ENCODE measurements at places on chromosomes 1 and 21.

GRCh38 chr1:62457955-62458354, 21.1 kb downstream of the USP1 start:
- no peak for DNase-seq

GRCh38 chr1:17845583-17845982, 90.5 kb downstream of the ACTL8 start:
- DNase-seq = no peak

- no peak for DNase-seq
These were observed 100.2 kb downstream of the SSBP3 start for GRCh38 chr1:54305906-54306514.

DNA sequence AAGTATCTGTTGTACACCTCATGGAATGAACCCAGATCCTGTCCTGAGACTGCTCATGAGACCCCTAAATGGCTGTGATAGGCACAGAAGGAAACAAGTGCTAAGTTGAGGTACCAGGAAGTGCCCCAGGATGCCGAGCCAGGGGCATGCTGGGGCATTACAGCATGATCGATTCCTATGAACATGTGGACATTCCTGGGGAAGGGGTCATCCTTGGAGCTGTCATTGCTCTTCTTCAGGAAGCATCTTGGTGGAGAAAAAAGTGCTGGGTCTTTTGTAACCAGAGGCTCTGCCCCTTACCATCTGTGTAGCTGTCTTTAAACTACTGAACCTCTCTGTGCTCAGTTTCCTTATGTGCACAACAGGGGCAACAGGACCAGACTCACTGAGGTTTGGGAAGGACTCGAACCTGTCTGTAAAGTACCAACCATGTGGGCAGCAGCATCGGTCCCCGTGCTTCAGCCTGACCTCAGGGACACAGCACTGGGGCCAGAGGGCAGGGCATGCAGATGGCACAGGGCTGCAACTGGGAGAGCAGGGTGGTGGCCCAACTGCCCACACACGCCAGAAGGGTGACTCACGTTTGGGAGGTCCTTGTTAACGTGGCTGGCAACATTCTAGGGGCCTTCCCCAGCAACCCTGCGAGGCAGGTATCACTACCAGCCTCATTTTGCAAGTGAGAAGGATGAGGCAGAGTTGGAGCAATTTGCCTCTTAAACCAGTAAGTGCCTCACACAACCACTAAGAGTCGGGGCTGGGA, 142.3 kb upstream of the EDN2 start:
- no peak for DNase-seq

DNA sequence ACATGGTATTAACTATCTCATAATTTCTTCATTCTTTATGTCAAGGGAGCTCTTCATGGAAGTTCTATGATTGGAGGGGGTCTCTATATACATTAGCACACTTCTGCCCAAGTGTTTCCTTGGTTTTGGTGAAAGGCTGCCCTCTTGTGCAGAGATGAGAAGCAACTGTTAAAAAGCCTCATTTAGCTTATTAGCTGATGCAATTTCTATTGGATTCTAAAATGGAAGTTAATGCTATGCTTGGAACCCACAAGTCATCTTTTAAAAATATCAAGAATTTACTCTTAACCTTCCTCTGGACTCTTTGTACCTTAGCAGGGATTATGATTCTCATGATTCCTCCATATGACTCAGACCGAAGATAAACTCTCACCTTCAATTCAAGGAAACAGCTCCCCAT, 328.9 kb downstream of the PTBP2 start:
- no peak for DNase-seq

- no peak for DNase-seq
These were observed 63.0 kb downstream of the NMNAT2 start for GRCh38 chr1:183355181-183355580.

GRCh38 chr1:240503036-240503435, 108.9 kb downstream of the GREM2 start:
- no peak for DNase-seq
